AG09309 (cell line): ENCODE measurements at places on chromosomes 16 and 17.
A peak's percentile ranks its signal among the peaks of the same experiment; 100 is the strongest.

- no peak for DNase-seq
These were observed 2.0 kb downstream of the P2RX1 start for GRCh38 chr17:3914312-3914670.

DNA sequence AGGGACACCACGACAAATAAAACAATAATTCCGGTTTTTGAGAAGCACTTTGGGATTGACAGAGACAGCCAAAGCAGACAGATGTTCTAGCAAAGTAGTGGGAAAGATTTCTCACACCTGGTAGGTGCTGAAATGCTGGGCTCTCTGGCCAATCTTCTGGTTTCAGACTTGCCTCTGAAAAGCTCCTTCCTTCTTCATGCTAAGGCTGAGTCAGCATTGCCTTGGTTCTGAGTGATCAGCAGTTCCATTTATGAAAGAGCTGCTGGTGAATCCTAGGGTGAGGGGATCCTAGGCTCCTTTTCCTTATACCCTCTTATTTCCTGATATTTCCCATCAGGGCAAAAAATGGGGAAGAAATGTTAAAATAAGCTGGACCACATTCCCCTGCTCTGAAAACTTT lies 268.7 kb upstream of the SALL1 start:
- no peak for DNase-seq

DNA sequence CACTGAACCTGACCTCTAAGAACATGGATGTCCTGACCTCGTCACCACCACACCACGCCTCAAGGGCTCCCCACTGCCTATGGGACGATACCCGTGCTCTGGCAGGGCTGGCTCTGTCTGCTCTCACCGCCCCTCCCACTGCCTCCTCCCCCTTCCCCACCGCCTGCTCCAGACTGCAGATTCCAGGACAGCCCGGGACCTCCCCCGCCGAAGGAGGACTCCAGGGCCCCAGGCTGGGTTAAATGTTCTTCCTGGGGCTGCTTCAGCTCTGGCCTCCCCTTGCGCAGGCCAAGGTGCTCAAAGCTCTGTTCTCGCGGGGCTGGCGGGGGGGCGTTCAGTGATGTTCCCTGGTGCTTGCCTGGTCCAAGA lies 3.1 kb downstream of the NPW start:
- no peak for DNase-seq

- no peak for DNase-seq
These were observed 80.3 kb upstream of the GOT2 start for GRCh38 chr16:58814348-58814801.

DNA sequence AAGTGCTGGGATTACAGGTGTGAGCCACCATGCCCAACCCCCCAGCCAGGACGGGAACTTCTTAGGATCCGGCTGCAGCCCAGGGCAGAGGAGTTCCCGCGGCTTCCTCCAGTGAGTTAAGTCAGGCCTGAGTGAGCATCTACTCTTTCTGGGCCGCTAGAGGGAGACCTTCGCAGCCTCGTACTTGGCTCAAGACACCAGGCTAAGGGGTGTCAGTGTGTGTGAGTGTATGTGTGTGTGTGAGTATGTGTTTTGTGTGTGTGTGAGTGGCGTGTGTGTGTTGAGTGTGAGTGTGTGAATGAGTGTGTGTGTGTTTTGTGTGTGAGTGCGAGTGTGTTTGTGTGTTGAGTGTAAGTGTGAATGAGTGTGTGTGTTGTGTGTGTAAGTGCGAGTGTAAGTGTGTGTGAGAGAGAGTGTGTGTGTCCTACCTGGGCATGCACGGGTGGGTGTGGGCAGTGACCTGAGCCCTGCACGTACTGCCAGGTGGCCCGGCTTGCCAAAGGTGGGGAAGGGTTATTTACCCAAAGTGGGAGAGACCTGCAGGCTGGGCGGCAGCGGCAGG lies 58.5 kb downstream of the TMEM235 start:
- DNase-seq, result peak; percentile 79

DNA sequence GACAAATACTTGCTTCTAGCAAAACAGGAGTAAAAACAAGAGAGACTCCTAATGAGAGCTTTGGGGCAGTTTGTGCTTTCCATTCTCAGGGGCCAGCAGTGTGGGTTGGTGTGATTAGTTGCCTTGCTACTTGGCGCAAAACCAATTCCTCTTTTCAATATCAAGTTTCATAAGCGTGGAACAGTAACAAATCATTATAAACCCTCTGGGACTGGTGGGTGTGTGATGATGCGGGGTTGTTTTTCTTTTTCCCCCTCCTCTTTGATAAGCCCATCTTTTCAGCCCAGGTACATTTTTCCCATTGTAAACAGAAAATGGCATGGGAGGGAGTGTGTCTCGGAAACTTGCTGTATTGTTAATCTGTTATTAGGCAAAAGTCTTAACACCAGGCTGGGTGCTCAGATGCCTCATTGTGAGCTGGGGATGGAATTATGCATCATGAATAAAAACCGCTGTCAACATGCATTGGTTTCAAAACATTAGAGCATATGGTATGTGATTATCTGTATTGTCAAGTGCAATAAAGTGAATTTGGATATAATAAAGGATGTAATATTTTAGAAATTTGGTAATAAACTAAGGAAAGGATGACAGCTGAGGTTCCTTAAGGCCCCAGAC lies 166.4 kb downstream of the CCDC182 start:
- no peak for DNase-seq

GRCh38 chr16:85286066-85286831 lies 174.0 kb upstream of the CIBAR2 start:
- DNase-seq, result peak; percentile 48

DNA sequence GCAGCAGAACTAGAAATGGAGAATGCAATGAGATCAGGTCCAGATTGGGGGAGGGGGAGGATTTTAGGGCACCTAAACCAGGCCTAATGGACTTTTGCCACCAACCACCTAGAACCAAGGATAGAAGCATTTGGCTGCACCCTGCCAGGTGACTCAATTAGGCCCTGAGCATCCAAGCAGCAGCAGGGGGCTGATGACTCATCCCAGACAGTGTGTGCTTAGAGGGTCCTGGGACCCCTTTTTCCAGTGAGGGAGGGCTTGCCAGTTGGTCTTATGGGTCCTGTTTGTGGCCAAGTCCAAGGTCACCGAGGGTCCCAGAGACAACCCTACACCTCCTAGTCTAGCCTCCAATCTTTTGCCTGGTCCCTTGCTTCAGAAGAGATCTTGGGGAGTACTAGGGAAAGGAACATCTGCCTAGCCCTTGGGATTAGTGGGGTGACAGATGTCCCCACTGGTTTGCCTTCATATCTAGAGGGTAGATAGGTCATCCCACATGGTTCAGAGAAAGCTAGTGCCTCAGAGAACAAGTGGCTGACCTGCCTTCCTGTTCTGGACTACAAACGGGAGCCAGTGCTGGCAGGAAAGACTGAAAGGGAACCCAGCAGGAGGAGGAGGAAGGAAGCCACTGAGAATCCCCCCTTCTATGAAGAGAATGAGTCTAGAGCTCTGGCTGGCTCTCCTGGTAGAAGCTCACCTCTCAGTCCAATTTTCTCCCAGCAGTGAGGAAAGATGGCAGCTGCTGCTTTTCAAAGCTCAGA lies 1.6 kb upstream of the TBKBP1 start:
- DNase-seq, result no peak

DNA sequence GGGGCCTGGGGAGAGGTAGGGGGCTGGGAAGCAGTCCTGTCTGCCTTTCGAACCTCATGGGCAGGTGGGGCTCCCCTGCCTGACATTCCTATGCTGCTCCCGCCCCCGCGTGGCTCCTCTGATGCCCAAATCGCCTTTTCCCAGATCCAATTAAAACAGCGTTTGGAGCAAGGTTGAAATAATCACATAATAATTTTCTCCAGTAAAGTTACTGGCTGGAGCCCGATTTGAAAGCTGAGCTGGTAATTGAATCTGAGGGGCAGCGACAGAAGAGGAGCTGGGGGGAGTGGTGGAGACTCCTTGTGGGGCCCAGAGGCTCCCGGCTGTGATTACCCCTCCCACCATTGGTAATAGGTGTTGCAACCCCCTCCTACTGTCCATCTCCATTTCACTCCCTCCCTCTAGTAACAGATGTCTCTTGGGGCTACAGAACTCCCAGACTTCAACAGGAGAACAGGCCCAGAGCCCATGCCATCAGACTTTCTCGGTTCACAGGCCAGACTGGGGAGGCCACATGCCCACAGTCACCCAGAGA lies 38.9 kb upstream of the C1QL1 start:
- no peak for DNase-seq

GRCh38 chr17:29618272-29619065 lies 4.2 kb downstream of the CORO6 start:
- DNase-seq, result no peak

DNA sequence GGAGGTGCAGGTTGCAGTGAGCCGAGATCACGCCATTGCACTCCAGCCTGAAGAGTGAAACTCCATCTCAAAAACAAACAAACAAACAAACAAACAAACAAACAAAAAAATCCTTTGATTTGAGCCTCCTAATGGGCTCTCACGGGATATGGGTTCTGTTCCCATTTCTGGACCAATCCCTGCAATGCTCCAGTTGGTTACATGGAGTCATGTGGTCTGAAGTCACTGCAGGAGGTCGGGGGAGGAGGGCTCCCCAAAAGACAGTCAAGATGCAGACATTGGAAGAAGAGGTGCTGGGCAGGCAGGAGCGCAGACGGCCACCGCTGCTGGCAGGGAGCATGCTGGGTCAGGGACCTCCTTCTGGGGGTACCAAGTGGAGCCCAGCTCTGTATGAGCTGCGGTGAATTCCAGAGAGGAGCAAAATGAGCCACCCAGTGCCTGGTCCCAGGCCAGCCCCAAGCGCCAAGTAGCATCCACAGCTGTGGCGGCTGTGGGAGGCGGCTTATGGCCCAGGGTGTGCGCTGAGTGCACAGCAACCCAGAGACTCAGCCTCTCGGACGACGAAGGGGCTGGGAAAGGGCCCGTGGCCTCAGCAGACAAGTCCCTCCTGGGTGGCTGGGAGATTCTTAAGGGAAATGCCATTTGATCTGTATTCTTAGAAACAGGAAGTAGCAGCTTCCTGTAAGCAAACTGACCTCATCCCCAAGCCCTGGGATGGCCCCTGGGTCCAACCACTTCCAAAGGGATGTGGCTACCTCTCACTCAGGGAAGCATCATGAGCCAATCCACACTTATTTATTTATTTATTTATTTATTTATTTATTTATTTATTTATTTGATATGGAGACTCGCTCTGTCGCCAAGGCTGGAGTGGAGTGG lies 19.6 kb upstream of the ATP2A3 start:
- no peak for DNase-seq

- DNase-seq, result peak; percentile 23
These were observed 78.1 kb upstream of the DHX40 start for GRCh38 chr17:59487161-59487873.

DNA sequence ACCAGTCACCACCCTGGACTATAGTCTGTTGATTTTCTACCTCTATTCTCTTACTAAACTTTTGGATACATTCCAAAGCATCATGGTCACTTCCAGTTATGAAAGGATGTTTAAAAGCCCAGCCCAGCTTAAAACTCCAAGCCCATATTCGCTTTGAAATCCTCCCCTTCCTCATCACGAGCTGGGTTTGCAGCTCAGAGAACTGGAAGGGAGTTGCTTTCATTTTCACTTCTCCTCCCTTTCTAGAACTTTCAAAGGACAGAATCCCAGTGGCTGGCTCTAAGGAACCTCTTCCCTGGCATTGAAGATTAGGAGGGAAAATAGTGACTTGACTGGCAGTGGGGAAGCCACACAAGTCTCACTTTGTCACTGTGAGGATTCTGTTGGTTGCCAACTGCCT lies 100.1 kb upstream of the DYNLRB2 start:
- DNase-seq, result no peak

DNA sequence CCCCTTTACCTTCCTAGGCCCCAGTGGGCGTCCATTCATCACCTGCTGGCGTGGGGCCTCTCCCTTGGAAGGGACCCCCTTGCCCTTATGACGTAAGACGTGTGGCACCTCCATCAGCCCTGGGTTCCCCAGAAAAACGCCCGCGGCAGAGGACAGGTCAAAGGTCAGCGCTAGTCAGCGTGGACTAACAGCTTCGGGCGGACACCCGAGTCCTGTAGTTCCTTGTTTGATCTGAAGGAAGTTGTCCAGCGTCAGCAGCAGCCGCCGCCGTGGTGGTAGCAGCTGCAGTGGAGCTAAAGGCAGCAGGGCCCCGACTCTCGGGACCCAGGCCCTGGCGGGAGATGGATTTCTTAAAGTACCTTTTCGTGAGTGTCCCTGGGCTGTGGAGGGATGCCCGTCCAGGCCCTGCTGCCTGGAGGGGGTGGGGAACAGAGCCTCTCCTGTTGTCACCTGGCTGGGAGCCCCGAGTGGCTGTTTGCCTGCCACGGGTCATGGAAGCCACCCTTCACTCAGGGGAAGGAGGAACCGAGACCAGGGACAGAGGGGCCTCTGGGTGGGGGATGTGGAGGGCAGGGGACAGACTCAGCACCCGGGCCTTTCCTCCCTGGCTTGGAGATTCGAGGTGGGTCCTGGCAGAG lies 123.6 kb downstream of the OR1D5 start:
- no peak for DNase-seq

DNA sequence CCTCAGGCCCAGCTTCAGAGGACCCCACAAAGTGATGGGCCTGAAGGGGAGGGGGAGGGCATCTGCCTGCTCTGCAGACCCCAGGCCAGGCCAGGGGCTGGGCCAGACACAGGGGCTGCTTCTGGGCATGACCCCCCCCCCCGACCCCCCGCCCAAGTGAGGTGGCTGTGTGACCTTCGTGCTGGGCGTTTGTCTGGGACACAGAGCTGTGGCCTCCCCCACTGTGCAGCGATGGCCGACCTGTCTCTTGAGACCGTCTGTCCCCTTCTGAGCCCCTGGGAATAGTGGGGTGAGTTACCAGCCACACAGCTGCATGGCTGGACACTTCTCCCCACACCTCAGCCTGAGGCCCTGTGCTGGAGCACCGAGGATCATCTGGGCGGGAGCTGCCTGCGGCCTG lies 34.8 kb upstream of the GNG13 start:
- no peak for DNase-seq

DNA sequence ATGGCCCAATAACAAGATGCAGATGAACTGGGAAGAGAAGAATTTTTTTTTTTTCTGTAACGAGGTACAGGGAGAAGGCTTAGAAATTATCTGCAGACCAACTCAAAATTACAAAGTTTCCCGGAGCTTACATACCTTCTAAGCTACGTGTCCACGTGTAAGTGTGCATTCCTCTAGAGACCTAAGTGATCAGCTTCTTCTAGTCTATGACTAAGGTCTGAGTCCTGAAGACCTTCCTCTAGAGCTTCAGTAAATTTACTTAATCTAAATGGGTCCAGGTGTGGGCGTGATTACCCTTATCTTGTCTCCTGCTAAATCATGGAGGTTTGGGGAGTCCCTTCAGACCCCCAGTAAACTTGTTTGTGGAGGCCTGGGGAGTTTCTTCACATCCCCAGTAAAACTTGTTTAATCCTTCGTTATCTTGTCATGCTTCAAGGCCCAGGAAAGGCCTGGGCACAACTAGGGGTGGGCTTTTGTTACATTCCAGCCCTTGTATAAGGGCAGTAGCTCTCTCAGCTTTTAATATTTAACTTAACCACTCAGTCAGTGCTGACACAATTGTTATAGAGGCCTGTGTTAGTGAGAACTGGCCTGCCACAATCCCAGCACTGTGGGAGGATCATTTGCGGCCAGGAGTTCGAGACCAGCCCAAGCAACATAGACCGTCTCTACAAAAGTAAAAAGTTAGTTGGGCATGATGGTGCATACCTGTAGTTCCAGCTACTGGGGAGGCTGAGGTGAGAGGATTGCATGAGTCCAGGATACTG lies 342.3 kb downstream of the SNX29 start:
- DNase-seq, result no peak

- DNase-seq, result no peak
These were observed 72.8 kb upstream of the ATF7IP2 start for GRCh38 chr16:10312784-10313724.
